ENCODE measurements at places on chromosomes 11 and 22.

- no peak for DNase-seq
These were observed 321.6 kb downstream of the GRM5 start for GRCh38 chr11:88744140-88744539.

- no peak for DNase-seq
These were observed 365.5 kb downstream of the SHANK2 start for GRCh38 chr11:70886676-70887541.

DNA sequence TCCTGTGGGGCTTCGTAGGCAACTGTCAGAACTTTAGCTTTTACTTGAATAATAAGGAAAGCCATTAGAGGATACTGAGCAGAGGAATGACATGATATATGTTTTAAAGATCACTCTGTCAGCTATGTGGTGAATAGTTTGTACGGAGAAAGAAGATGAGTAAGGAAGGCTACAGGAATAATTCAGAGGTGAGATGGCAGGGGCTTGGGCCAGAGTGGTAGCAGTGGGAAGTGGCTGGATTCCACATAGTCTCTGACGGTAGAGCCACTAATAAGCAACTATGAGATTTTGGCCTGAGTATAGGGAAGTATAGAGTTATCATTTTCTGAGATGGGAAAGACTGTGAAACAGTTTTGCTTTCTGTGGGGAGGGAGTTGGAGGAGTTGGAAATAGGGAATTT, 93.9 kb upstream of the MTMR2 start:
- DNase-seq, result no peak

- DNase-seq, result no peak
These were observed 253.5 kb upstream of the PLET1 start for GRCh38 chr11:112514011-112514740.

- DNase-seq, result no peak
These were observed 13.9 kb downstream of the ZBED4 start for GRCh38 chr22:49867303-49868265.

DNA sequence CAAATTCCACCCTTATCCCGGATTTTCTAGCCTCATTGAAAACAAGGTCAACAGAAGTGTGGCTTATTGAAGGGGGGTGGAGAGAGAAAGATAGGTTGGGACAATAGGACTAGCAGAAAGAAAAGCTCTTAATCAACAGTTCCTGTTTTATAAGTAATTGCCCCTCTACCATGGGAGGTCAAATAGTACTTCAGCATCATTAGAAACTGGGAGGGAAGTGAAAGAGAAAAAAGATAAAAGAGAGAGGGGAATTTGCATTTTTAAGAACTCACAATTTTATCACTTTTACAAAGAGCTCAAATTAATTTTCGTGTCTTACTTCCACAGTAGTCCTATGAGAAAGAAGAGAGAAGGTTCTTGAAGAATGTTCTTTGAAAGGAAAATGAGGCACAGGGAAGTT, 89.2 kb downstream of the AMOTL1 start:
- DNase-seq, result no peak

DNA sequence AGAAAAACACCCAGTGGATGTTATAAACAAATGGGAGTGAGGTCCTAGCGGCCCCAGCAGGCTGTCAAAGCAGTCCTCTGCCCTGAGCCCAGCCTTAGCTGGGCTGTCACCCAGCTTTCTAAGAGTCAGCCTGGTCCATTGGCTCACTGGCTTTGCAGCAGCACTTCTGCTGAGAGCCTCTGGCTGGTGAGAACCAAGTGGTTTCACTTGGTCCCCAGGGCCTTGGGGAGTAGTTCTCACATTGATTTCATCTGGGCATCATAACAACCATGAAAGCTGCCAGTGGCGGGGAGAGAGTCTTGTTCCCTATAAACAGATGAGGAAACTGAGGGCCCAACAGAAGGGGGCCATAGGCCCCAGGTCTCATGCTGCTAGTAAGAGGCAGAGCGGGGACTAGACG, 11.4 kb downstream of the SEC14L6 start:
- no peak for DNase-seq

GRCh38 chr11:109885006-109885405, 208.2 kb upstream of the ZC3H12C start:
- DNase-seq, result no peak

- no peak for DNase-seq
These were observed 307.7 kb upstream of the KIRREL3 start for GRCh38 chr11:127308291-127308690.

DNA sequence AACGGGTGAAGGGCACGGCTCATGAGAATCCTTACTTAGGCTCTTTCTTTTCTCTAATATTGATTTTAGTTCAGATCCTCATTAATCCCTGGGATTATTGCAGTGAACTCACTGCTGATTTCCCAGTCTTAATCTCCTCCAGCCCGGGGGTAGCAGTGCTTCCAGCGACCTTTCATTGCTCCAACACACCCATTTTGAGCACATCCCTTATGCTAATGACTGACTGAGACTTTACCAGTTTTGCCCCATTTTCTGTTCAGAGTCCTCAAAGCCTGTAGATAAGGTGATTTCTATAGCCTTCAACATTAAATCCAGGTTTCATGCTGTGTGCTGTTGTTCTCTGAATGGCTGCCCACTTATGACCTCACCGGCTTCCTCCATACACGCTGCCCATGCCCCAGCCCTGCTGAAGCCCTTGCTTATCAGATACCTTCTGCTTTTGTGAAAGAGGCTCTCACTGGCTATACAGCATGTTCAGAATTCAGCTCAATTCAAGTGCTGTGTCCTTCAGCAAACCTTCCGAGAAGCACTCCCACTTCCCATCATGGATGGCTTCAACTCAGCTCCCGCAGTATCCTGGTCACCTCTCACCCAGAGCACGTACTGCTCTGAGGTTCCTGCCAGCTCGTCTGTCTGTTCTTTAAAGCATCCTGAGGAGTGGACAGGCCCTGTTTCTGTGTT, 49.0 kb downstream of the PPFIA1 start:
- no peak for DNase-seq

GRCh38 chr11:78030429-78031325, 7.6 kb upstream of the KCTD14 start:
- no peak for DNase-seq

- no peak for DNase-seq
These were observed 650 bp upstream of the CHID1 start for GRCh38 chr11:911031-911889.

- no peak for DNase-seq
These were observed 37.8 kb downstream of the RNF141 start for GRCh38 chr11:10503221-10503620.

DNA sequence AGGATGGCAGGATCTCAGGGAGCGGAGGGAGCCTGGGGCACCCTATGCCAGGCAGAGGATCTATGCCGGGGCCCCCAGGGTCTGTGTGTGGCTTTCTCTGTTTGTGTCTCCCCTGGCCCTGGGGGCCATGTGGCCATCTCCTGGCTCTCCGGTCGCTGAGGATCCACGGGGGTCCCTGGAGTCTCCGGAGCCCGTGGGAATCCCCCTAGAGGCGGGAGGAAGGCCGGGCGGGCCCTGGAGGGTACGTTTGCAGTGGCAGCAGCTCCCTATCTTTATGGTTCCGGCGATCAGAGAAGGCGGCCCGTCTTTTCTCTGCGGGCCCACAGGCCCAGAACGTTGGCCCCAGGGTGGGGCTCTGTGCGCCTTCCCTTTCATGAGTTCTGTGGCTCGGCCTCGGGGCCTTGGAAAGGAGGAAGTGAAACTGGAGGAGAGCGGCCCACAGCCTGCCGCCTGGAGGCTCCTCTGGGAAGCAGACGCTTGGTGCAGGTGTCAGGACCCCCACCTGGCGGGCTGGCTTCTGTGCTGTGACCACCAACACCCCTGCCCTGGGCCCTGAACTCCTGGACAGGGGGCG, 82.1 kb downstream of the KCNQ1 start:
- peak; percentile 68 for DNase-seq

DNA sequence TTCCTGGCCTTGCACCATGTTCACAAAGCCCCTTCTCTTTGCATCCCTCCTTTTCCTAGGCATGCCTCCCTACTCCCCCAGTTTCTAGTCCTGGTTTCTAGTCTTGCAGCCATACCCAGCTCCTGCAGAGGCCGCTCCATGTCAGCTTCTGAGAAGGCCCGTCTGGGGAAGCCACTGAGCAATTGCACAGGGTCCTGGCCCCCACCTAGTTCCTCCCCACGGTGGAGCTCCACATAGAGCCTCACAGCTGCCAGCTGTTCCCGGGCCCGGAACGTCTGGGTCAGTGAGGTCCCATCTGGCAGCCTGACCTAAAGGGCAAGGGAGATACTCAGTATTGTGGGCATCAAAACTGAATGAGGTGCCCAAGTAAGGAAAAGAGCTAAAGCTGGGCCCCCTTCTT, 2.2 kb downstream of the UBXN1 start:
- no peak for DNase-seq

GRCh38 chr11:72833083-72833733, 19.0 kb downstream of the ATG16L2 start:
- DNase-seq, result no peak

GRCh38 chr22:35229865-35230264, 27.4 kb upstream of the HMGXB4 start:
- no peak for DNase-seq

GRCh38 chr11:112724496-112724790, 236.8 kb upstream of the NCAM1 start:
- no peak for DNase-seq

GRCh38 chr11:86099874-86100273, 31.0 kb upstream of the PICALM start:
- no peak for DNase-seq

DNA sequence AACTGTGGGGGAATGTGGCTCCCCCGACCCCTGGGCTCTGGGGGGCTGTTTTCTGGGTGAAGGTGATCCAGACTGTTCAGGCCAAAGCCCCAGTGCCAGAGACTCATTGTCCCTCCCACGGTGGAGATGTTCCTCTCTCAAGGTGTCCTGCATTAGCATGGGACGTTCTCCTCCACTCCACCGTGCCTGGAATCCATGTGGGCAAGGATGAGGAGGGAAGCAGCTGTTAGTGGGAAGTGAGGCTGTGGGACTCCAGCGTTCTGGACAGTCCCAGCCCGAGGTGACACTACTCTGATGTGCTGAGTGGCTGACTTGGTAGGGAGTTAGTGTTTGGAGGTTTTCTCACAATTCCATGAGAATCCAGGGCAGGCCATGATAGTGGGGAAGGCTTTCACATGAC, 31.4 kb upstream of the CLDN5 start:
- no peak for DNase-seq

GRCh38 chr11:27507557-27508322, 1.2 kb upstream of the LIN7C start:
- no peak for DNase-seq

DNA sequence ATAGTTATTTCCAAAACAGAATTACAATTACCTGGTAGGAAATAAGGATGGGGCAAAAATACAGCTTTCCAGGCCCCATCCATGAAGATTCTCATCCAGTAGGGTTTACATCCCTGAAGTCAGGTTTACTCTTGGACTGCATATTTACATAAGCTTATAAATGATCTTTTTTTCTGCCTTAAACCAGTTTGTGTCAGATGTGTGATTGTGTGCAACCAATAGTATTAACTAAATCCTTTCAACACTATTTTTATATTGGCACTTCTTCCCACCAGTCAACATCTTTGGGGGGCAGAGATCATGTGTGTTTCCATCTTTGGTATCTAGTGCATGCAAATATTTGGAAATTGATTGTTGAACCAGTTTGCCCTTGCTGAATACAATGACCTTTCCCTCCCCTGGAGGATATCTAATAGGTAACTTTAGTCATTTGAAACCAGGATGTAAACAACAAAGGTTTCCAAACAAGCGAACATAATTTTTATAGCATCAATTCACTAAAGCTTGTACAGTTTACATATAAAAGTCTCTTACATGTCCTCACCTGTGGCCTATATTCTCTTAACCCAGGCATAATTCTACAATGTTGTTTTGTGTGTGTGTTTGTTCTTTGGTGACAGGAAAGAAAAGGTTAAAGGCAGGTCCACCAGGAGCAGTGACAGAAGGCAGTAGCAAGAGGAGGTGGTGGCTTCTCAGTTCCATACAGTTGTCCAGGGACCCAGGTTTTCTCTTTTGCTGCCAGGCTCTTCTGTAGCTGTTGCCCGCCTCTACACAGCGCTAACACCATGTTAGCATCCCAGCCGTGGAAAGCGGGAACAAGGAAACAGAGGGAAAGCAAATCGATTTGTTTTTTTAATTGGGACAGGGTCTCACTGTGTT, 1.7 kb upstream of the ME3 start:
- no peak for DNase-seq

- DNase-seq, result no peak
These were observed 1.1 kb upstream of the TTLL8 start for GRCh38 chr22:50058906-50059880.

- no peak for DNase-seq
These were observed 134.4 kb downstream of the CTTN start for GRCh38 chr11:70532731-70533130.

- DNase-seq, result peak; percentile 62
These were observed 720 bp upstream of the FAR1 start for GRCh38 chr11:13667795-13668101.

DNA sequence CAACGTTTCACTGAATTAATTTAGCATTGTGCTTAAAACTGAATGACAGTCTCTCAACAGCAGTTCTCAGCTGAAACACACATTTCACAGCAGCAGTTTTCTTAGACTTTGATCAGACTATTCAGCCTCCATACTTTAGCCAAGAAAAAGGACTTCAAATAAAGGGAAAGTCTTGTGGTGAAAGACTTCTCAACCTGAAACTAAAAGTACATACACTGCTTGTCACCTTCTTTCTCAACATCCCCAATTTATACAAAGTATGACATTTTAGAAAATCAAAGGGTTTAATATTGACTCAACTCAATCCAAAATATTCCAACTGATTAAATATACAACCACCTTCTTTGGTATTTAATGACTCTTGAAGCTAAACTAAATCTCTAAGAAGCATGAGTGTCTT, 419.0 kb downstream of the LRRC4C start:
- no peak for DNase-seq

DNA sequence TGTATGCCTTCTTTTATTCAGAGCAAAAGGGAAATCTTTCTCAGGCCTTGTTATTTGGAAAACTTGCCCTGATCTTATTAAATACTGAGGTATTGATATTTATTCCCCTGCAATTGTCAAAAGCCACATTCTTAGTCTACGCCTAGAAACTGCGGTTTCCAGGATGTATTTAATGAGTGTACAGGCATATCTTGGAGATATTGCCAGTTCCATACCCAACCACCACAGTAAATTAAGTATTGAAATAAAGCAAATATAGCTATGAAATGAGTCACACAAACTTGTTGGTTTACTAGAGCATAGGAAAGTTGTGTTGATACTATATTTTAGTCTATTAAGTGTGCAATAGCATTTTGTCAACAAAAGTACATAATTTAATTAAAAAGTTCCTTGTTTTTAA, 152.7 kb upstream of the CCDC179 start:
- no peak for DNase-seq

- DNase-seq, result no peak
These were observed 37.0 kb upstream of the CECR2 start for GRCh38 chr22:17332109-17332800.

DNA sequence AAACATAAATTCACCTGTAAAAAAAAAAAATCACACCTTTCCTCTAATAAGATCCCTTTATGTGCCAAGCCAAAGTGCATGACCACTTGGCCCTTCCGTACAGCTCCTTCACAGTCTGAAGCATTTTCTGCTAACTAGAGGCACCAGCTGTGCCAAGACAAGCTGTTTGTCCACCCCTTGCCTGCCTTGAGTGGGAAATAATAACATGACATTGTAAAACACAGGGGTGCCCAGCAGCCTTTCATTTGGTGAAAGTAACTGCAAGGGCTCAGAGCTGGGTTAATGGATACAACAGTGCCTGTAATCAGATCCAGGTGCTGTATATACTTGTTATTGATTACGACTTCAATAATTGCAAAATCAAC, 59.2 kb downstream of the DDIAS start:
- DNase-seq, result no peak

GRCh38 chr11:66950112-66950535, 8.1 kb downstream of the PC start:
- no peak for DNase-seq

- no peak for DNase-seq
These were observed at the start of gene CD3G for GRCh38 chr11:118343981-118344515. Gene CD3G, plus strand, starts transcription at chr11:118344344. Its CDS starts 80 bp downstream, at chr11:118344424.
